ENCODE measurements at places on chromosomes 1 and 21.
A peak's percentile ranks its signal among the peaks of the same experiment; 100 is the strongest.

GRCh38 chr1:22416555-22417454 is 34.8 kb upstream of the ZBTB40 start:
- no peak for DNase-seq
- peaks cover 8% of the 10 kb centered on the region for H3K4me1 ChIP-seq
- H3K36me3 ChIP-seq: no peaks in the 10 kb centered on the region
- H3K27ac ChIP-seq: no peak overlapping the region
- peaks cover 26% of the 10 kb centered on the region for H3K27me3 ChIP-seq

- H3K4me3 ChIP-seq: no peak overlapping the region
- peaks cover 15% of the 10 kb centered on the region for H3K4me1 ChIP-seq
- no peak overlapping the region for H3K27ac ChIP-seq
Measured at GRCh38 chr1:203439131-203439730, 36.4 kb upstream of the PRELP start.

GRCh38 chr1:208243527-208243966 is 637 bp downstream of the PLXNA2 start:
- DNase-seq: no peak
- H3K27ac ChIP-seq: peak overlapping the region; percentile 85
- H3K4me3 ChIP-seq: peak overlapping the region; percentile 85
- H3K27me3 ChIP-seq: no peaks in the 10 kb centered on the region

GRCh38 chr1:169287280-169287679 is 80.3 kb downstream of the NME7 start:
- no peak for DNase-seq
- no peaks in the 10 kb centered on the region for H3K36me3 ChIP-seq
- no peak overlapping the region for H3K27ac ChIP-seq
- no peaks in the 10 kb centered on the region for H3K27me3 ChIP-seq

- no peaks in the 10 kb centered on the region for H3K27me3 ChIP-seq
- peaks cover 33% of the 10 kb centered on the region for H3K4me1 ChIP-seq
- H3K36me3 ChIP-seq: peaks cover 29% of the 10 kb centered on the region
- no peak overlapping the region for H3K27ac ChIP-seq
Measured at GRCh38 chr1:206496131-206496793, 11.1 kb upstream of the RASSF5 start.

GRCh38 chr1:62448221-62448933 is 11.5 kb downstream of the USP1 start:
- peaks cover 68% of the 10 kb centered on the region for H3K36me3 ChIP-seq
- no peak for DNase-seq
- H3K4me1 ChIP-seq: no peaks in the 10 kb centered on the region
- no peak overlapping the region for H3K4me3 ChIP-seq

GRCh38 chr1:39615086-39615673 is 24.3 kb downstream of the HEYL start:
- no peaks in the 10 kb centered on the region for H3K4me1 ChIP-seq
- no peak overlapping the region for H3K27ac ChIP-seq
- H3K27me3 ChIP-seq: peaks cover under 1% of the 10 kb centered on the region
- H3K4me3 ChIP-seq: no peak overlapping the region

DNA sequence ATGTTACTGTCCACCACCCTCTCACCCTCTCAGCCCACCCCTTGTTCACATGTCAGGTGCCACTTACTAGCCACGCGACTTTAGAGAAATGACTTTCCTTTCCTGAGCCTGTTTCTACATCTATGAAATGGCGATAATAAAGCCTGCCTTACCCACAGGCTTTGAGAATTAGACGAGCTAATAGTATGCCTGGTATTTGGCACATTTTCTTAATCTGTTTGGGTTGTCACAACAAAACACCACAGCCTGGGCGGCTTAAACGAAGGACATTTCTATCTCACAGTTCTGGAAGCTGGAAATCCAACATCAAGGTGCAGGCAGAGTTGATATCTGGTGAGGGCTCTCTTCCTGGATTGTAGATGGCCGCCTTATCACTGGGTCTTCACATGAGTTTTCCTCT is 273.9 kb upstream of the FMN2 start:
- H3K36me3 ChIP-seq: no peaks in the 10 kb centered on the region
- H3K27ac ChIP-seq: no peak overlapping the region
- no peaks in the 10 kb centered on the region for H3K27me3 ChIP-seq
- no peak for DNase-seq

- no peaks in the 10 kb centered on the region for H3K36me3 ChIP-seq
- no peak for DNase-seq
- H3K4me3 ChIP-seq: no peak overlapping the region
- no peaks in the 10 kb centered on the region for H3K4me1 ChIP-seq
Measured at GRCh38 chr1:36576551-36577110, 93.9 kb upstream of the CSF3R start.

GRCh38 chr1:92831368-92831761 is 475 bp upstream of the RPL5 start:
- no peaks in the 10 kb centered on the region for H3K27me3 ChIP-seq
- DNase-seq: no peak
- H3K4me1 ChIP-seq: peaks cover 37% of the 10 kb centered on the region
- H3K36me3 ChIP-seq: peaks cover 22% of the 10 kb centered on the region
- peak overlapping the region; percentile 99 for H3K4me3 ChIP-seq

- DNase-seq: no peak
- H3K4me3 ChIP-seq: no peak overlapping the region
- H3K36me3 ChIP-seq: no peaks in the 10 kb centered on the region
- H3K27ac ChIP-seq: no peak overlapping the region
Measured at GRCh38 chr1:118042501-118042900, 113.0 kb downstream of the WDR3 start.

DNA sequence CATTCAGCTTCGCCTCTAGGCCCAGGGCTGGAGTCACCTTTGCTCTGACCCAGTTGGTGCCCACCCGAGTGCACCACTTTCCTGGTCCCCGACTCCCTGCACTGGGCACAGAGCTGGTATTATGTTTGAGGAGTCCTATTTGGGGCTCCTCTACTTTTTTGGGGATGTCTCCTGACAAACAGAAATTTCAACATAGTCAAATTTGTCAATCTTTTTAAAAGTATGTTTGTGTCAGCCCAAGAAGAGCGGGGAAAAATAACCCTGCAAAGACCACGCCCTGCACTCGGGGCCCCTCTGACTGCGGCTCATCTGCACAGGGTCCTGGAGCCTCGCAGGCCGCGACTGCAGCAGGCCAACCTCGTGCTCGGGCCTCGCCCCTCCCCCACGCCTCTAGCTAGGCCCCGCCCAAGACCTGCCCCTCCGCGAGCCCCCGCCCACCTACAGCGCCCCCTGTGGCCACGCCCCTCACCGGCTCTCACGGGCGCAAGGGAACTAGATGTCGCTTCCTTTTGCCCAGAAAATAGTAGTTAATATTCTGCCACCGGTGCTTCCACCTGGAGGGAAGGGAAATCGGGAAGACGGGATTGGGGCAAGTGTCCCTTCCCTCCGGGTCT is 11.4 kb downstream of the FAM229A start:
- peak overlapping the region; percentile 87 for H3K27ac ChIP-seq
- no peaks in the 10 kb centered on the region for H3K36me3 ChIP-seq
- H3K27me3 ChIP-seq: no peaks in the 10 kb centered on the region
- DNase-seq: peak; percentile 88
- peaks cover 42% of the 10 kb centered on the region for H3K4me1 ChIP-seq
- H3K4me3 ChIP-seq: peak overlapping the region; percentile 66

DNA sequence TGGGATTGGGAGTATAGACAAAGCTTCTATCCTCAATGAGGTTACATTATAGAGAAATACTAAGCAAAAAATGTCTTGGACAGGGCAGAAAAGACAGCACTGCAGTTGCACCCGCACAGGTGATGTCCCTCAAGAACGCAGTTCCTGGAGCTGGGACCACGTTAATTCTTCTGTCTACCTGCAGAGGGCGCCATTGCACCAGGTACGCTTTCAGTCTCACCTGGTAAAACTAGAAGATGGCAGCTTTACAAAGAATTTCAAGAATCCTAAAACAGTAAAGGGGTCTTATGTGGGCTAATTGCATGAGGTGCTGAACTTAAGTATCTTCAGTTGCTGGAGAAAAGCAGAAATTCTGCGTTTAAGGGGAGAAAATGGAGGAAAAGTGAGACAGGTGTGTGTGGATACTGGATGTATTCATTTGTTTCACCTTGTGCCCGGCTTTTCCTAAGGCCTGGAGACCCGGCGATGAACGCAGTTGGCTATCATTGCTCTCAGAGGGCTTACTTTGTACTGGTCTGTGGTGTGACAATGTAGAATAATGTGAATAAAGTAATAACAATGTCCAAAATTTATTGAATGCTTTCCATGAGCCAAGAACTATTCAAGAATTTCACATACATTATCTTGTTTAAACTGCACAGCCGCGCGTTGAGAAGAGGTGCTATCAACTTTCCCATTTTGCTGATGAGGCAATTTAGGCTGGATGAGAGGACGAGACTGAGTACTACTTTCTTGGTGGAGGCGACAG is 276.3 kb upstream of the GREM2 start:
- H3K27ac ChIP-seq: no peak overlapping the region
- no peak for DNase-seq
- no peaks in the 10 kb centered on the region for H3K27me3 ChIP-seq
- H3K4me3 ChIP-seq: no peak overlapping the region

GRCh38 chr1:241306125-241306790 is 50.7 kb downstream of the RGS7 start:
- H3K36me3 ChIP-seq: no peaks in the 10 kb centered on the region
- H3K27ac ChIP-seq: no peak overlapping the region
- no peaks in the 10 kb centered on the region for H3K27me3 ChIP-seq
- no peak overlapping the region for H3K4me3 ChIP-seq
- no peaks in the 10 kb centered on the region for H3K4me1 ChIP-seq
- no peak for DNase-seq

- H3K27ac ChIP-seq: no peak overlapping the region
- H3K4me3 ChIP-seq: no peak overlapping the region
- H3K36me3 ChIP-seq: no peaks in the 10 kb centered on the region
- H3K27me3 ChIP-seq: no peaks in the 10 kb centered on the region
Measured at GRCh38 chr1:7408771-7409150, 362.3 kb upstream of the VAMP3 start.

DNA sequence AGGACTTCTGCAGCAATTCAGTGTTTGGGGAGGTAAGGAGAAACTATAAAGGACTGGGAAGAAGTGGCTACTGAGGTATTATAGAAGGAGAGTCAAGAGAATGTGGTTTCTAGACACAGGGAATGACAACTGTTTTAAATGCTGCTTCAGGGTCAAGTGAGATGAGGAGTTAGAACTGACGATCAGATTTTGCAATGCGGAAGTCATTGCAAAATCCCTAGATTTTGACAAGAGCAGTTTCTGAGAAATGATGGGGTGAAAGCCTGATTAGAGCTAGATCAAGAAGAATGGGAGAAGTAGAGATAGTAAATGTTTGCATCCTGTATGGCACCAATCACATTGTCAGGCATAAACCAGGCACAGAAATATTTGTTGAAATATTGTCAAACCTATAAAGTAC is 4.7 kb upstream of the TSNAX start:
- H3K4me3 ChIP-seq: no peak overlapping the region
- no peaks in the 10 kb centered on the region for H3K36me3 ChIP-seq
- H3K27ac ChIP-seq: no peak overlapping the region

- no peak overlapping the region for H3K4me3 ChIP-seq
- H3K36me3 ChIP-seq: peaks cover 28% of the 10 kb centered on the region
- DNase-seq: no peak
- no peaks in the 10 kb centered on the region for H3K4me1 ChIP-seq
- no peak overlapping the region for H3K27ac ChIP-seq
- no peaks in the 10 kb centered on the region for H3K27me3 ChIP-seq
Measured at GRCh38 chr1:99731384-99731783, 35.1 kb downstream of the FRRS1 start.

DNA sequence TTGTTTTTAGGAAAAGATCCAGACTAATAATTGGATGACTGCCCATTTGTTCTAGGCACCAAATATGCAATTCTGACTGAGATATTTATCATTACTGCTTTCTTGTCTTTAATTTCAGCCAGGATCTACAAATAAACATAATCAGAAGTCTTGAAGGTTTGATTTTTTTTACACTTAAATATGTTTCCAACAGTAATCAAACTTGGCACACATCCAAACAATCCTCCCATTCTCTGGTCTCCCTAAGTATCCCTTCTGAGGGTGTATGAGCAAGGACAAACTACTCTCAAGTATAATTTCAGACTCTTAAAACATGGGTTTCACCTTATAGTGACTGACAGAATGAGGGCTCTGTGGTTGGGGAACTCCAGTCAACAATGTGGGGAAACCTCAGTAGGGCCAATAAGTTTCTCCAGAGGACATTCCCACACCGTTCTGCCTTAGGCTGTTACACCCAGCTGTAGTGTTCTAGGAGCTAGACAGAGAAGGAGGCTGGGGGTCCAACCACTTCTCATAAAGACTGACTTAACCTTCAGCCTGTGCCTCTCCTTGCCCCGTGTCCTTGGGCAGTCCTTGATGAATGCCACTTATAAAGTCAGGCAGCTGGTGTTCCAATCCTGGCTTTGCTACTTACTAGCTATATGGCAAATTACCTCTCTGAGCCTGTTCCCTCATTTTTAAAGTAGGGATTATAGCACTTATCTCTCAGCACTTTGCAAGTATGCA is 1.5 kb upstream of the PALMD start:
- DNase-seq: no peak
- no peaks in the 10 kb centered on the region for H3K36me3 ChIP-seq
- no peak overlapping the region for H3K4me3 ChIP-seq
- peaks cover 27% of the 10 kb centered on the region for H3K4me1 ChIP-seq
- peak overlapping the region; percentile 93 for H3K27ac ChIP-seq
- no peaks in the 10 kb centered on the region for H3K27me3 ChIP-seq

DNA sequence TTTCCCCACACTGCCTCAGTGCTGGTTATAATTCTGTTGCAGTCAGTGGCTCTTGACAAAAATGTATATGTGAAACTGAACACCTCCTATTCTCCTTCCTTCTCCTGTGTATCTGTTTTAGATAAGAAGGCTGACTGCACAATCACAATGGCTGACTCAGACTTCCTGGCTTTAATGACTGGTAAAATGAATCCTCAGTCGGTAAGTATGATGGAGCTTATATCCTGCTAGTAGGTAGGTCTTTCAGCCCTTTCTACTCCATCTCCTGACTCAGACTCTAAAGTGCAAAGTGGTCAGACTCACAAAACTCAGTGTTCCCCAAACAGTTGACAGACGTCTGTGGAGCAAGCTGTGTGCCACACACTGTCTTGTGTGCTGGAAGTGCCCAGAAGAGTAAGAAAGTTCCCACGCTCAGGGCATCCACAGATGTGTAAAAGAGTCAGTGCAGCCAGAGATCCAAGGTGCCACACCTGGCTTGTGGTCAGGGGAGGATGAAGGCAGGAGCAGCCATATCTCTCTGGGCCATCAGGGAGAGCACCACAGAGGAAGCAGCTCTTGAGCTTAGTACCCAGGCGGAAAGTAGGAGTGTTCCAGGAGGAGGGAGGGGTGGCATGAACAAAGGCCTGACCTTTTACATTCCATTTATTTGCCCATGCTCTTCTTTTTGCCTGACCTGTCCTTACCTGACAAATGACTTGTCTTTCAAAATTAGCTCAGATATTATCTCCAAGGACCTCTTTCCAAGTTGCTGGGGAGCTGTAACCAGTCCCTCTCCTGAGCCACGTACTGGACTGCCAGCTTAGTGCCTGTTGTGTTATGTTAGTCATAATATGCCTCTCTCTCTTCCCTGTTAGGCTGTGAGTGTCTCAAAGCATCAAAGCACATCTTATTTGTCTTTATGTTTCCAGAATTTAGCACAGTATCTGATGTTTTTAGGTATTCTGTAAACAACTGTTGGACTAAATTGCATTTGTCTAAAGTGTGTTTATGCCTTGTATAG is 14.0 kb upstream of the PODN start:
- no peak overlapping the region for H3K4me3 ChIP-seq
- H3K27me3 ChIP-seq: no peaks in the 10 kb centered on the region
- H3K36me3 ChIP-seq: peaks cover 14% of the 10 kb centered on the region
- peaks cover 25% of the 10 kb centered on the region for H3K4me1 ChIP-seq
- no peak for DNase-seq

GRCh38 chr1:68229650-68230483 is 2.5 kb downstream of the WLS start:
- H3K4me1 ChIP-seq: peaks cover 59% of the 10 kb centered on the region
- no peaks in the 10 kb centered on the region for H3K36me3 ChIP-seq
- peak overlapping the region; percentile 74 for H3K4me3 ChIP-seq
- no peaks in the 10 kb centered on the region for H3K27me3 ChIP-seq

Measured in suprapubic skin (tissue), 4 donors.